ENCODE measurements at places on chromosomes 6 and 20. TPM values are rescaled to one million over a fixed set of nuclear protein-coding genes. Genes with fewer than 3 reads are reported as not detected.

GRCh38 chr6:20229881-20230280, 17.6 kb upstream of the MBOAT1 start:
- no peak for DNase-seq

GRCh38 chr6:40437631-40438030, 149.5 kb downstream of the LRFN2 start:
- no peak for DNase-seq

DNA sequence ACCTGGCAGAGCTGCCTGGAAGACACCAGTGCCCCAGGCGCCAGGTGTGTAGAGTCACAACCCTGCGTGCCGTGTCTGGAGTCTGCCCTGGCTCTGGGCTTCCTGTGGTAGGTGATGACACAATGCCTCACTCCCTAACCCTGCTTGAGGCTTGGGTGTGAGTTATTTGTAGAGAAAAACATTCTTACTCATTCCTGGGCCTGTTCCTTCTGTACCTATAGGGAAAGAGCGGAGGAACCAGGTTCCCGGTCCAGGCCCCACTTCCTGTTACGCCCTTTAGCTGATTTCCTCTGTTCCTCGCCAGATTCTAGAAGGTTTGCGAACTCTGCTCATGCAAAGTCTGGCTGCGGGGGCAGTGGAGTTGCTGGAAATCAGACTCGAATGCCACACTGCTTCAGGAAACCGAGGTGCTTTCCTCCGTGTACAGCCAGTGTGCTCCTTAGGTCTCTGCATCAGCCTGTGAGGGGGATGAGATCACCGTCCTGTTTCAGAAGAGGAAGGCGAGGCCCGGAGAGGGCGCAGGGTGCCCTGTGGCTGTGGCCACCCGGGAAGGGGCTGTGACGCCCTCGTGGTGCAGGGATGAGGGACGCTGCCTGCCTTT, 67.1 kb upstream of the DUSP22 start:
- DNase-seq, result no peak

- no peak for DNase-seq
Observed at GRCh38 chr6:15527838-15528617, 134.8 kb downstream of the DTNBP1 start.

GRCh38 chr6:2783188-2783963, 18.2 kb downstream of the WRNIP1 start:
- no peak for DNase-seq

- no peak for DNase-seq
Observed at GRCh38 chr6:30787954-30788353, 43.6 kb upstream of the IER3 start.

GRCh38 chr20:61679473-61679872, 386.2 kb downstream of the TAF4 start:
- no peak for DNase-seq

DNA sequence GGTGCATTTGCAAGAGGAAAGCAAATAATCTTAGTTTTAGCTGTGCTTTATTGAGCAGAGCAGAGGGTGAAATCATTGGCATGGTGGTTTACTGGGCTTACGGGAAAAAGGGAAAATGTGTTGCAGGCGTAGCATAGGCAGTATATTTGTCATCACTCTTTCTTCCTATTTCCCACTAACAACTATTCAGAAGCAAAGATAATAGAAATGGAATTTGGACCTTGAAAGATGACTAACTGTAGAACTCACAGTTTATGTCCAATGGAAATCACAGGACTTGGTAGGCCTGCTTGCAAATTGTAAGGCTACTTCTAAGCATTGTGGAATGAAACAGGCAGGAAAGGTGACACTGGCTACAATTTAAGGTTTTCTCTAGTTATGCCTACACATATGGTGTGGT, 611.9 kb upstream of the MAN1A1 start:
- DNase-seq, result no peak

DNA sequence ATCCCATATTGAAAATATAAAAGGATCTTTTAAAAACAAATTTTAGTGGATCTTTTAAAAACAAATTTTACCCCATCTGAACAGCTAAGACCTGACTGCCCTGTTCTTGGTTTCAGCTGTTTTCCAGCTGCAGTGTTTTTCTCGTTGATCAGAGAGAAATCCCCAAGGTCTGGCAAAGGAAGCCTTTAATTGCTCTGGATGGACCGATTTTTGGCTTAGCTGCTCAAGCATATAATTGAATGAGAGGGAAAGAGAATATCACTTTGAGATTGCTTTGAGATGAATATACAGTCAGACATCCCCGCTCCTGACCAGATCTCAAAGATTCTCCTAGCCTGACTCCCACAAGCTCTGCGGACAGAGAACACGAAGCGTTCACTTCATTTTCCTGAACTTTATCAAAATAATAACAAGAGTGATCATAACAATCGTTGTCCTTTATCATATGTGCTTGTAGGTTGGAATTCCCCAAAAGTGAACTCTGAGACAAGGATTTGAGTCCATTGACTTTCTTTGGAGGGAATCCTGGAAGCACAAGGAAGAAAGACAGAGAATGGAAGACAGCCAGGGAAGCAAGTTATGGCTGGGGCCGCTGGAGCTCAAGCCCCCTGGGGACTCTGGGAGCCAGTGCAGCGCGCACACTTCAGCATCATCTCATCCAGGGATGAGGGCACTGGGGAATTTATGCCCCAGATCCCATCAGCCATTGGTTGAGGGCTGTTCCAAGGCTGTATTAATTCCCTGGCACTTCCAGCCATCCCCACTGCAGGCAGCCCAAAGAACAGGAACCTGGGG, 101.3 kb downstream of the SNX5 start:
- no peak for DNase-seq

DNA sequence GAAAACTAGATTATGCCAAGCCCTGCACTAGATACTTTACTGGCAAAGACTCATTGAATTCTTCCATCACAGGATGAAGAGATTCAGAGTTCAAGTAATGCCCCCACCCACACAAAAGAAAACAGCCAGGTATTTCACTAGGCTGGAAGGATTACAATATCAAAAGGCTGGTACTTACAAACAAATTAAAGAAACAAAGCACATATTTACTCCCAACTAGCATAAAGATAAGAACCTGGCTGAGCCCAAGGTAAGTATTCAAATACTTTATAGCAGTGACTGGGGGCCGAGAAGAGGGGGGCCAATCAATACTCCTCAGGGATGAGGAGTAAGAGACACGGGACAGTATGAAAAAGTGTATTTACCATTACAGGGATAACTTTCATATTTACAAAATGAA, 3.7 kb downstream of the ACOT8 start:
- no peak for DNase-seq

DNA sequence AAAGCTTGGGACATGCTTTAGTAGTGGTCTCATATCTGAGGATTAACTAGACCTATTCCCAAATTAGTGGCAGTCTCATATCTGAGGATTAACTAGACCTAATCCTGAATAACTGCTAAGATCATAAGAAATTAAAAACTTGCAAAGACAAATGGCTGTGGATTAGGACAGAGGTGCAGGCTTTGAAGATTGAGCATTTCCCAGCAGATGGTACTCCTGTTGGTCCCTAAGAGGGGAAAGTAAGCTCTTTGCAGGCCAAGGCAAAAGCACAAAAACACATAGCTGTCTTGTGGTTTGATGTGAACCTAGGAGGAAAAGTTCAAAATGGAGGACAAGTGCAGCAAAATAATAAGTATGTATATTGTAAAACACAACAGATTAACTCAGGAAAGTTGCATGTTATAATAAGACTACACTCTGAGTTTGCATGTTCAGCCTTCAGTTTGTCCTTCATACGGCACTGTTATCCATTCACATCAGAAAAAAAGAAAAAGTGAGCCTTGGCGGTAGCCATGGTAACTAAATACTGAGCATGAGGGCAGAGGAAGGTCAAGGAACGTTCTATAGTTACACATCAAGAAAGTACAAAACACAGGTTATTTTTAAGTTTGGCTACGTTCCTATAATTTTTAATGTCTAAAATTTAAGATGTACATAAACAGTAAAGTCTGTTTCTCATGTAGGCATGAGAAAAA, 62.8 kb downstream of the FILIP1 start:
- no peak for DNase-seq

MYBL2 gene
- polyA plus RNA-seq, result 23.9 TPM

DNA sequence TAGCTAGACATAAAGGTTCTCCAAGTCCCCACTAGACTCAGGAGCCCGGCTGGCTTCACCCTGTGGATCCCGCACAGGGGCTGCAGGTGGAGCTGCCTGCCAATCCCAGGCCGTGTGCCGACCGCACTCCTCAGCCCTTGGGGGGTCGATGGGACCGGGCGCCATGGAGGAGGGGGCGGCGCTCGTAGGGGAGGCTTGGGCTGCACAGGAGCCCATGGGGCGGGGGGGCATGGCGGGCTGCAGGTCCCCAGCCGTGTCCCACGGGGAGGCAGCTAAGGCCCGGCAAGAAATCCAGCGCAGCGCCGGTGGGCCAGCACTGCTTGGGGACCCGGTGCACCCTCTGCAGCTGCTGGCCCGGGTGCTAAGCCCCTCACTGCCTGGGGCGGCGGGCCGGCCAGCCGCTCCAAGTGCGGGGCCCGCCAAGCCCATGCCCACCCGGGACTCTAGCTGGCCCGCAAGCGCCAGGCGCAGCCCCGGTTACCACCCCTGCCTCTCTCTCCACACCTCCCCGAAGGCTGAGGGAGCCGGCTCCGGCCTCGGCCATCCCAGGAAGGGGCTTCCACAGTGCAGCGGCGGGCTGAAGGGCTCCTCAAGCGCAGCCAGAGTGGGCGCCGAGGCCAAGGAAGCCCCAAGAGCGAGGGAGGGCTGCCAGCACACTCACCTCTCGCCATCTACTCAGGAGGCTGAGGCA, 26.5 kb upstream of the ID1 start:
- DNase-seq, result no peak

DNA sequence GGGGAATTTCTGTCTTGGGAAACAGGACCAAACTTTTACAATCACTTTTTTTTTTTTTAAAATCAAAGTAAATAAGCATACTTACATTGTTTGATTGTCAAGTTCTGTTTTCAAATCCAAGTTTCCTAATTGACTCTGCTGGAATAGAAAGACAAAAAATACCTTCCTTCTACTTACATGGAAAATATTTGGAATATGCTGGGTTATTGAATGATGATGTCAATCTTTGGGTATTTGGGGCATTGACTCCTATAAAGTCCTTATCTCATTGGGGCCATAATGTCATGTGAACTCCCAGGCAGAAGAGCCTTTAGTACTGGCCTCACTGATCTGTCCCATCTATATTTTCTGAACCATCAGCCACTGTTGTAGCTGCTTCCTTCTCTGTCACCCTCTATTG, 122.6 kb upstream of the NOX3 start:
- DNase-seq, result no peak

- DNase-seq, result no peak
Observed at GRCh38 chr20:58693226-58694006, 816 bp downstream of the NPEPL1 start.

DNA sequence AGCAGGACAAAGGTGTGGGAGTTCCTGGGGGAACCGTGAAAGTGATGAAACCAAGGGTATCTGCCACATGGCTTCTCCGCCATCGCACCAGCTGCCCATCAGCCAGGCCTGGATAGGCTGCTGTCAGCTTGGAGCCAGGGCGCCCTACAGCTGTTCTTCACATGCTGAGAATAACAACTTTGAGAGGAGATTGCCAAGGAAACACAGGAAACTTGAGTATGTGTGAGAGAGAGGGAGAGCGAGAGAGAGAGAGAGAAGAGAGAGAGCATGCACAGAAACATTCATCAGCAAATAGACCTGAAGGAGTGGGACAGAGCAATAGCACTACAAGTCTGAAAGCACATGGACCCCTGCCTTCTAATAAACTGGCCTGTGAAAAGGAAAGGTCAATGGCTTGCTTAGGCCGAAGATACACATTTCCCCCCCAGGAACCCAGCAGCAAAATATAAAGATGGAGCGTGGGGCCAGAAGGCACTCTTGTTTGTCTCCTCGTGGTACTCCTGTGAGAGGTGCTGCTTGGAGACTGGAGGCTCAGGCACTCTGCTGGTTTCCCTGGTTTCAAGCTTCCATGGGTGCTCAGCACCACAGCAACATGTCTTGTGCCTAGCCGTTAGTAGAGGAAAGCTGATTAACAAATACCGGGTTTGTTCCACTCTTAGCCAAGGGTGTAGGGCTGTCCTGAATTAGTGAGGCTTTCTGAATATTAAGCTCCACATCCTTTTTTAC, 53.0 kb downstream of the SNAP25 start:
- no peak for DNase-seq

Measured in right renal cortex interstitium (tissue), 3 donors.